ENCODE measurements at places on chromosomes 3 and 15.

- DNase-seq, result no peak
Measured at GRCh38 chr3:155010416-155010815, 69.7 kb upstream of the MME start.

DNA sequence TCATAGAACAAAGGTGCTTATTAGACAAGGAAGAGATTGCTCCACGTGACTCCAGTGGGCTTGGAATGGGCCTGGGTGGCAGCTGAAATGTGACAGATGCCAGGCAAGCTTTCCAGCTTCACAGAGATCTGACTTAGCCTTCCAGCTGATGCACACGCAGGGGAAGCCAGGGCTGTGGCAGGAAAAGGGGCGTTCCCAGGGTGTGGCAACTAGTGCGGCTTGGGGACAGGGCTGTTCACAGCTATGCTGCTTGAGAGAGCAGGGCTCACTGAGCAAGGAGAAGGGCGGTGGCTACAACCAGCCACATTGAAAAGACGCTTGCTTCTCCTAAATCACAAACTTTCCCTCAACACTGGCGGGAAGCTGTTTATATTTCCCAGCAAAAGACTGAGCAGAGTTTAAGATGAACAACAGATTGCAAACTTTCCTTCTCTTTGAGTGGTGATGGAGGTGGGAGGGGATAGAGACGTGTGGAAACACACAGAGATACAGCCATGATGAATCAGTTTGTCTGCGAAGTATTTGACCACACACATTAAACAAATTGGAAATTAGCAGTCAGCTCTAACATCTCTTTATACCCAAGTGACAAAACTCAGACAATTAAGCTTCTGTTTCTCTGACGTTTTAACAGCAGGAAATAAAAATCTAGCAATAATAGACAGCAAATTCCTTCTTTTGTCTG, 127.5 kb downstream of the BDH1 start:
- peak; percentile 15 for DNase-seq

DNA sequence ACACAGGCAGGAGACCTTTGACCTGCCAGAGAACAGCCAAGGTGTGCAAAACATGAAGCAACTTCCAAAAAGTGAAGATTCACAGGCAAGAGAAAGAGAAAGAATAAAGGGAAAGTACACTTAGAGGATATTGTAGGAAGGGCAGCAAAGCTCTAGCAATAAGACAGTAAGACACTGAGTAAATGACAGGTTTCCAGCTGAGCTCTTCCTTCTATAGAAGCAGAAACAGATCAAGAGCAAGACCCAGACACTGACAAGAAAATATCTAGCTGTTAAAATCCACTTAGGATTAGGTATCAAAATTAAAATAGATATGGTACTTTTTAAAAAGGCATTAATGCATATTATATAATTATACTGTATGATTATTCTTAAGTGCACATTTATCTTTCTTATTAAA, 333.4 kb downstream of the RAP2B start:
- no peak for DNase-seq

GRCh38 chr15:48250640-48251076, 44.6 kb downstream of the SLC12A1 start:
- peak; percentile 6 for DNase-seq

GRCh38 chr3:157573780-157574378, 70.7 kb upstream of the VEPH1 start:
- no peak for DNase-seq

DNA sequence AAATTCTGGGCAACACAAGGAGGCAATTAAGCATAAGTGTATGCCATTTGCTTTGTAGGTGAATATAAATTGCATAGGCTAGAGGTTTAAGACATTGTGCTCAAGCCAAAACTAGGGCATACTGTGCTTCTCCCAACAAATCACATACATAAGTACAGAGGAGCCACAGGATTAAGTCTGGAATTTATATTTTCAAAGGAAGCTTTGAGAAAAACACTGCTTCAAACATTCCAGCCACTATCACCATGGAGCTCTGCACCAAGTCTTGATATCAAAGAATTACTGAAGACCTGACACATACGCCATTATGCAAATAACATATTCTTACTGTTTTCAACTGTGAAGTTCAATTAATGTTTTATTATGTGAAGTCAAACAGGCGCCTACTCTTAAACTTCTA, 119.4 kb upstream of the NPHP3 start:
- no peak for DNase-seq

GRCh38 chr3:18393906-18394305, 31.2 kb downstream of the SATB1 start:
- no peak for DNase-seq

DNA sequence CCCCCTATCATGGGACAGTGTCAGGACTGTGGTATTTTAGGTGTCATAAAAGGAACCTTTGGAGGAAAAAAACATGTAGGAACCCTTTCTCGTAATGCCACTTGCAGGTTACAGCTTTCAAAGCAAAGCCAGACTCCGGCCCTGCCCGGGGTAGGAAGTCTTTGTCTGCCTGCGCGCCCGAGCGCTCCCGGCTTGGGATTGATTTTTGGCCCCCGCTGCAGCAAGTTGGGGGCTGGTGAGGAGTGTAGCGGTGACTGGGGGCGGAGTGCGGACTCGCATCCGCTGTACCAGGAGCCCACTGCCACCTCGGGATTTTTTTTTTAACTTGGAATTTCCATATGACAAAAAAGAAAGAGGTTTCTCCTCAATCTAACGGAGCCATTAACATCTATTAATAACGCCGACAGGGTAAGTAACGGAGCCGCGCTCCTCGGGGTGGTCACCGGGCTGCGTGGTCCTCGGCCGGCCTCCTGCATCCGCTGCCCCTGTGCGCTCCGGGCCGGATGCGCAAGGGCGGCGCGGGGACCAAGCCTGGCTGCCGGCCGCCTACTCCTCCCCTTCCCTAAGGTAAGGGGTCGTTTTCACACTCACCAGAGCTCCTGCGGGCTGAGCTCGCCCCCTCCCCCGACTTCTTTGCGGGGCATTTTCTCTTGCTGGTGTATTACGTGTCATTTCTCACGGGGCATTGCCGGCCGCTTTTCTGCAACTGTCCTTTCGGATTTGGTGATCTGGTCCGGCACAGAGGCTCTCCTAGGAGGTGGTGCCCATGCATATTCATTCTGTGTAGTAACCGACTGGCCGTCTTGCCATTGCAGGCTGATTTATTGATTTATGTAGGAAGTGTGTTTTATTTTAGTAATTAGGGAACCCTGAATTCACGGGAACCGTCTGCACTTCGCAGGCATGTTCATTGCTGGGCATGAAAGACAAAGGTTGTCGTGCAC, 219.8 kb upstream of the TOPAZ1 start:
- no peak for DNase-seq

GRCh38 chr3:87765256-87765655, 293.5 kb downstream of the CGGBP1 start:
- no peak for DNase-seq
